ENCODE measurements at places on chromosomes 5 and 9. TPM values are rescaled to one million over a fixed set of nuclear protein-coding genes. Genes with fewer than 3 reads are reported as not detected.

- DNase-seq = peak; percentile 64
- peaks cover 19% of the 10 kb centered on the region for H3K4me1 ChIP-seq
- no peak overlapping the region for H3K4me3 ChIP-seq
- H3K36me3 ChIP-seq = peaks cover 13% of the 10 kb centered on the region
- H3K27me3 ChIP-seq = no peaks in the 10 kb centered on the region
These were observed 170.7 kb downstream of the PDE4D start for GRCh38 chr5:59722874-59723273.

GRCh38 chr9:93172666-93173364, 11.1 kb upstream of the WNK2 start:
- no peaks in the 10 kb centered on the region for H3K4me1 ChIP-seq
- H3K27me3 ChIP-seq = no peaks in the 10 kb centered on the region
- H3K36me3 ChIP-seq = no peaks in the 10 kb centered on the region

DNA sequence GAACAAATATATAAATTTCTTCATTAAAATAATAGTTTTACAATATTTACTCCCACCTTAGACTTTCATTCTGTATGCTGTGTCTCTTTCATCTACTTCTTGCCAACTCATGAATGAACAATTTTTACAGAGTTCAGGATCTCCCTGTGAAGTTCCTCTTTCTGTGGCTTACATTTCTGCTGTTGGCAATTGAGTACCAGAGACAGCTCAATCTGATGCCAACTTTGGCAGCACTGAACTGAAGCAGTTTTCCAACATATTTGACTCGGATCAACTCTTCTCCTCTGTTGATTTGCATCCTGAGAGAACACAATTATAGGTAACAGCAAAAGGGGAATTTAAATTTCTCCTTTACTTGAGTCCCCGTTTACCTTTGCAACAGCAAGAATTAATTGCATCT, 1262.2 kb downstream of the EFNA5 start:
- H3K27me3 ChIP-seq = peaks cover 11% of the 10 kb centered on the region
- H3K36me3 ChIP-seq = no peaks in the 10 kb centered on the region
- H3K4me1 ChIP-seq = no peaks in the 10 kb centered on the region
- H3K27ac ChIP-seq = no peak overlapping the region
- no peak overlapping the region for H3K4me3 ChIP-seq
- no peak for DNase-seq

- H3K36me3 ChIP-seq = no peaks in the 10 kb centered on the region
- H3K27me3 ChIP-seq = no peaks in the 10 kb centered on the region
- H3K4me1 ChIP-seq = no peaks in the 10 kb centered on the region
- no peak overlapping the region for H3K4me3 ChIP-seq
- DNase-seq = no peak
- H3K27ac ChIP-seq = no peak overlapping the region
These were observed 351.0 kb upstream of the SLC24A2 start for GRCh38 chr9:20139763-20140290.

DNA sequence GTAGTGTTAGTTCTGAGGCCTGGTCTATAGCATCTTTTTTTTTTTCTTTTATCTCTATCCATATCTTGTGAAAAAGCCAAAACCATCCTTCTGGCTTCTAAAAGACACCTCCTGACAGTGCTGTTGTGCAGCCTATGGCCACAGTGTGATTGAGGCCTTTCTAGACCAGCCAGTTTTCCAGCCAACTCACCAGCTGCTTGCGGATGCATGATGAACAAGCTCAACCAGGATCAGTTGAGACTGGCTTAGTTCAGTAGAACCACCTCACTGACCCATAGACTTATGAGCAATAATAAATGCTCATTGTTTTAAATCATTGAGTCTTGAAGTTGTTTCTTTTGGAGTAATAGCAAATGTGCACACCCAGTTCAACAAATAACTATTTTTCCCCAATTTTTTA, 296.9 kb downstream of the FAM170A start:
- no peak for DNase-seq
- no peaks in the 10 kb centered on the region for H3K36me3 ChIP-seq
- no peaks in the 10 kb centered on the region for H3K27me3 ChIP-seq
- H3K27ac ChIP-seq = no peak overlapping the region
- H3K4me1 ChIP-seq = no peaks in the 10 kb centered on the region
- H3K4me3 ChIP-seq = no peak overlapping the region

GRCh38 chr5:173208296-173208695, 26.7 kb downstream of the NKX2-5 start:
- no peak overlapping the region for H3K4me3 ChIP-seq
- no peaks in the 10 kb centered on the region for H3K36me3 ChIP-seq
- H3K27ac ChIP-seq = no peak overlapping the region
- no peak for DNase-seq

GRCh38 chr5:146041180-146041789, 64.1 kb downstream of the PLAC8L1 start:
- peak; percentile 34 for DNase-seq
- peaks cover 6% of the 10 kb centered on the region for H3K36me3 ChIP-seq
- H3K4me1 ChIP-seq = peaks cover 53% of the 10 kb centered on the region
- no peak overlapping the region for H3K4me3 ChIP-seq
- peak overlapping the region; percentile 62 for H3K27ac ChIP-seq

- no peaks in the 10 kb centered on the region for H3K4me1 ChIP-seq
- no peak overlapping the region for H3K4me3 ChIP-seq
- H3K36me3 ChIP-seq = no peaks in the 10 kb centered on the region
- no peak for DNase-seq
- no peaks in the 10 kb centered on the region for H3K27me3 ChIP-seq
These were observed 7.7 kb downstream of the AHRR start for GRCh38 chr5:329121-329735.

DNA sequence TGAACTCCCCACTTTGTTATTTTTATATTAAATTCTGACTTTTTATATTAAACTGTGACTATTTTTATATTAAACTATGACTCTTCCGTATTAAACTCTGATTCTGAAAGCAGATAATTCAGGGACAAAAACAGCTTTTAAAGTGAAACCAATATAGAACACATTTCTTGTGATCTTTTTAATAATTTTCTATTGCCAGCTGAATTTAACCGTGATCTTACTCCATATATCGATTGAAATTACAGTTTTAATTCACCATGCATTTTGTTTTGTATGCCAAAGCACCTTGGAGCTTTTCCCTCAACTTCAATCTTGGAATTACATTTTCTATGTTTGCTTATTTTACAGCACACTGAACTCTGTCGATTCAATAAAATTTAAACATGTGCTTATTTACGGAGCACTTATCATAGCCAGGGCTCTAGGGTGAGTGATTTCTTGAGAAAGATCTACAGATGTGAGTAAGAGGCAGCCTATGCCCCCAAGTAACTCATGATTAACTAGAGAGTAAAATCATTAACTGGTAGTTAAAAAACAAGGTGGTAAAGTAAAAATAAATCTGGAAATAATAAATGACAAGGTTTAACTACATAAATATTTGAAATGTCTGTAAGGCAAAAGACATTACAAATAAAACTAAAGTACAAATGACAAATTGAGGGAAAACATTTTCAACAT, 72.9 kb upstream of the ALDH1B1 start:
- no peaks in the 10 kb centered on the region for H3K36me3 ChIP-seq
- DNase-seq = no peak
- H3K27ac ChIP-seq = no peak overlapping the region
- no peak overlapping the region for H3K4me3 ChIP-seq
- H3K4me1 ChIP-seq = no peaks in the 10 kb centered on the region
- H3K27me3 ChIP-seq = peaks cover 33% of the 10 kb centered on the region

GRCh38 chr5:154044581-154044980, 5.8 kb downstream of the MFAP3 start:
- H3K4me1 ChIP-seq = peaks cover 37% of the 10 kb centered on the region
- no peaks in the 10 kb centered on the region for H3K27me3 ChIP-seq
- H3K36me3 ChIP-seq = peaks cover 36% of the 10 kb centered on the region
- DNase-seq = no peak

- no peaks in the 10 kb centered on the region for H3K27me3 ChIP-seq
- peaks cover 22% of the 10 kb centered on the region for H3K4me1 ChIP-seq
- H3K4me3 ChIP-seq = peak overlapping the region; percentile 12
- DNase-seq = no peak
- H3K36me3 ChIP-seq = no peaks in the 10 kb centered on the region
- peak overlapping the region; percentile 15 for H3K27ac ChIP-seq
These were observed 2.4 kb downstream of the POLR3G start for GRCh38 chr5:90477073-90477472.

GRCh38 chr9:119164716-119165115, 204.5 kb downstream of the BRINP1 start:
- H3K27ac ChIP-seq = no peak overlapping the region
- peaks cover 4% of the 10 kb centered on the region for H3K36me3 ChIP-seq
- no peak overlapping the region for H3K4me3 ChIP-seq
- no peaks in the 10 kb centered on the region for H3K27me3 ChIP-seq

DNA sequence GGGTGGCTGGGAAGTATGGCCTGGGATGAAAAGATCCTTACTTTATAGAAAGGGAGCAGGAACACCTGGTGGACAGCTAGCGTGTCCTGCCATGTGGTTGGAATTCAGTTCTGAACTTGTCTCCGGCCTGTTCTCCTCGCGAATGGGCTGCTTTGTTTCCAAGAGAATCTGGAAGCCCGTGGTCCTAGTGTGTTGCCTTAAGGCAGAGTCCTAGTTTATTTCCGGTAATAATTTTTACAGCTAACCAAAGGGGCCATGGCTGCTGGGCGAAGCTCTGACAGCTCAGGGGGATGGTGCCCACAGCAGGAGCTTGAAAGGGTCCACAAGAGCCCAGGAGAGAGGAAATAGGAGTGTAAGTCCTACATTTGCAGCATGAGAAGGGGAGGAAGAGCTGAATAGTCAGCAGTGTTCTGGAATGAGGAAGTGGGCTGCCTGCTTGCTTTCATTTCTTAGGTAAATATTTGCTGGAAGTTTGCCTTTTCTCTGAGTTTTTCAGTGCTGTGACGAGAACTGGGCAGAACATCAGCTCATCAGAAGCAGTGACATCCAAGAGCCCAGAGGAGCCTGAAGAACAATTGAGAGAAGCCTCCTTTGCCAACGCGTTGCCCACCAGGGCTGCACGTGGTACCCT, 13.1 kb upstream of the IGFBPL1 start:
- no peak overlapping the region for H3K27ac ChIP-seq
- H3K27me3 ChIP-seq = no peaks in the 10 kb centered on the region
- no peaks in the 10 kb centered on the region for H3K36me3 ChIP-seq
- no peaks in the 10 kb centered on the region for H3K4me1 ChIP-seq

- no peaks in the 10 kb centered on the region for H3K36me3 ChIP-seq
- peak overlapping the region; percentile 93 for H3K27ac ChIP-seq
- H3K4me1 ChIP-seq = peaks cover 47% of the 10 kb centered on the region
These were observed 138.1 kb downstream of the C9orf50 start for GRCh38 chr9:129482521-129483414.

DNA sequence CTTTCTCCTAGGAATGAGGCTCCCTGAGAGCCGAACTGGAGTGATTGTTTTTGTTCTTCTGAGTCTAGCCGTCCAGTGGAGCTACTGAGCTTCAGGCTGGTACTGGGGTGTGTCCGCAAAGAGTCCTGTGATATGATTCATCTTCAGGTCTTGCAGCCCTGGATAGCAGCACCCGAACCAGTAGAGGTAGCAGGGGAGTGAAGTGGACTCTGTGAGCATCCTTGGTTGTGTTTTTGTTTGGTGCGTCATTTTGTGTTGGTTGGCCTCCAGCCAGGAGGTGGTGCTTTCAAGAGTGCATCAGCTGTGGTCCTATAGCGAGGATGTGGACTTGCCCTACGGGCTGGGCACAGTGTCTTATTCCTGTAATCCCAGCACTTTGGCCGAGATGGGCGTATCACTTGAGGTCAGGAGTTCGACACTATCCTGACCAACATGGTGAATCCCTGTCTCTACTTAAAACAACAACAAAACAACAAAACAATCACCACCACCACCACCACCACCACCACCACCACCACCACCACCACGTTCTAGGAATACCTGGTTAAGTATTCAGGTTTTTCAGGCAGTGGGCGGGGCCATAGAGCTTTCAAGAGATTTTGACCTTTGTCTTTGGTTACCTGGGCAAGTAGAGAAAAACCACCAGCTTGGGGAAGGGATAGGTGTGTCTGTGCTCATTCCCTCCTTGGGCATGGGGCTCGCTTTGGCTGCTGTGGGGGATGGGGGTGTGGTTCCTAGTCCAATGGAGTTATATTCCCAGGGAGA, 154.0 kb downstream of the WDR70 start:
- H3K36me3 ChIP-seq = no peaks in the 10 kb centered on the region
- DNase-seq = peak; percentile 93
- no peak overlapping the region for H3K4me3 ChIP-seq
- peak overlapping the region; percentile 65 for H3K27ac ChIP-seq
- no peaks in the 10 kb centered on the region for H3K27me3 ChIP-seq

DNA sequence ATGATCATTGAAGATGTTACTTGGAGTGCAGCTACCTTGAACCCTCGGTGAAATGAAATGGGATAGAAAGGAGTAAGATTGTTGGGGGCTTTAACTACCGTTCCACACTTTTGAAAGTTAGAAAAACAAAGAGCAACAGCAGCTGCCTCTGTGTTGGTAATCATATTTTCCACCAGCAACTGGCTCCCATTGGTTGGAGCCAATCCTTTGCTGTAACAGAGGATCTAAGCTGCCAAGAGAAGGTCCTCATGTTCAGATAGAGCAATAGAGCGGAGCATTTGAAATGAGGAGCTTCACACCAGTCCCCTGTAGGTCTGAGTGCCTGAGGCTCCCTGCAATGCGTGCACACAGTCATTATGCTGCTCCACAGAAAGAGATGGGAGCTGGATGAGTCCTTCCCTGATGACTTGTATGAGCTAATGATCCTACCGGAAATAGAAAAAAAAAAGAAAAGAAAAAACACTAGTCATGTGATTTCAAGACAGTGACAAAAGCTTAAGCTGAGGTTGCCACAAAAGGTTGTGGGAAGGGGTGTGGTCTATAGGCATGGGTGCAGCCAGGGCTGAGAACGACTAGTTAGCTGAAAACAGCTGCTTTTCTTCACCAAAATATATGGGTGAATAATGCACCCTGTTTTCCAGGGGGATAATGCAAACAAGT, 300.7 kb downstream of the MLLT3 start:
- DNase-seq = no peak
- H3K27ac ChIP-seq = peak overlapping the region; percentile 50
- no peak overlapping the region for H3K4me3 ChIP-seq
- H3K36me3 ChIP-seq = no peaks in the 10 kb centered on the region
- H3K4me1 ChIP-seq = peaks cover 31% of the 10 kb centered on the region
- H3K27me3 ChIP-seq = no peaks in the 10 kb centered on the region

GRCh38 chr9:81906671-81907070, 21.6 kb upstream of the SPATA31D4 start:
- H3K27ac ChIP-seq = peak overlapping the region; percentile 84
- peak overlapping the region; percentile 3 for H3K4me3 ChIP-seq
- H3K27me3 ChIP-seq = no peaks in the 10 kb centered on the region
- H3K4me1 ChIP-seq = peaks cover 37% of the 10 kb centered on the region
- peak; percentile 85 for DNase-seq

DNA sequence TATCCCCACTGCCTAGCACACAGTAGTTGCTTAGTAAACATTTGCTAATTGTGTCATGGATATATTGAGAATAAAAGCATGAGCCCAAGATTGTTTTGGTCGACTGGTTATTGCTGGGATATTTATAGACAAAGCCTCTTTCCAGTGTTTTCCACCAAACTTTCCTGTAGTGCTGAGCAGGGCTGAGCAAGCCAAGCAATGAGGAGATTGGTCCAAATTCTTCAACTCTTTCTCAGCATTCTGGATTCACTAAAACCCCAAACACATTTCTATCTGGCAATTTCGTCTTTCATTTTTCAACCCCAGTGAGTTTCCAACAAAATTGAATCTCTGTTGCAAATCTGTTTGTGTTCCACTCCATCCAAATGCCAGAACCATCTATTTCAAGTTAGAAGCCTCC, 31.9 kb upstream of the TARS1 start:
- no peaks in the 10 kb centered on the region for H3K36me3 ChIP-seq
- H3K27me3 ChIP-seq = no peaks in the 10 kb centered on the region
- no peaks in the 10 kb centered on the region for H3K4me1 ChIP-seq
- no peak for DNase-seq
- no peak overlapping the region for H3K4me3 ChIP-seq
- H3K27ac ChIP-seq = peak overlapping the region; percentile 33

GRCh38 chr5:174760721-174761120, 36.3 kb downstream of the MSX2 start:
- DNase-seq = no peak
- H3K27ac ChIP-seq = no peak overlapping the region
- no peaks in the 10 kb centered on the region for H3K27me3 ChIP-seq

Gene PRR16
- 11.9 TPM for total RNA-seq

Gene TMEM171
- 0.42 TPM for total RNA-seq

Gene OBP2B
- total RNA-seq = not detected
